ENCODE measurements at places on chromosomes 12 and 14.

GRCh38 chr12:101064721-101065120 is 145.3 kb downstream of the SLC5A8 start:
- no peak for DNase-seq

GRCh38 chr12:104263580-104264358 is 39.8 kb upstream of the EID3 start:
- no peak for DNase-seq

GRCh38 chr12:90679674-90680073 is 275.3 kb downstream of the CCER1 start:
- no peak for DNase-seq

- no peak for DNase-seq
These were observed 27.6 kb downstream of the EVL start for GRCh38 chr14:100092832-100093231.

GRCh38 chr12:108131657-108132126 is 2.6 kb downstream of the WSCD2 start:
- DNase-seq: no peak

DNA sequence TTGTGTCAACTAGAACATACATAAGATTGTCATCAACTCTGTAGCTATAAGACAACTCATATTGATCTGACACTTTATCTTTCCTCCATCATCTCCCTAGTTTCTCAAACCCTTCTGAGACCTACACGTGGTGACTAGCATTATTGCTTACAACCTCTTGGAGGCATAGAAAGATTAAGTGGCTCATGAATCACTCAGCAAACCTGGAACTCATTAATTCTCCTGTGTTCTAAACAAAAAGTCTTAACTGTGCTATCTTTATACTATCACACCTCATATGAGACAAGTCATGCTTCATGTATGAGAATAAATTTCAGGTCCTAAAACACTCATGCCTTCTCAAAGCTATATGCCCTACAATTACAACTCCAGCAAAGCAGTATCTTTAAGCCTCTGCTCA is 408.6 kb upstream of the SYT1 start:
- DNase-seq: no peak

DNA sequence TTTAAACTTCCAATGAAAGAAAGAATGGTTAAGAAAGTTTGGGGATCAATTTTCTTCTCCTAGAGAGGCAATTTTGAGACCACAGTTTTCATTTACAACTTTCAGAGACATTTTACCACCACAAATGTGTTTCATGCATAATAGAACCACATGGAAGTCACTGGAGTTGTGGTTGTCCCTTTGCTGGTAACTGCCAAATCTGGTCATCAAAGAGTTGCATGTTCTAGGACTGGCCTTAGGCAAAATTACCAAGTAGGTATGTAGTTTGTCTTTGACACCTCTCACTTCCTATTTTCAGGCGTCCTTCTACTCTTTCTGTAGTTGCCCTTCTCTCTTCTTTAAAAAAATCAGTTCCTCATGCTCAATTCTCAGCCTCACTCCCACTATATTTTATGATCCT is 54.3 kb upstream of the TMX1 start:
- no peak for DNase-seq

GRCh38 chr12:40168001-40168400 is 56.8 kb upstream of the LRRK2 start:
- no peak for DNase-seq

- DNase-seq: no peak
These were observed 100.8 kb downstream of the ADGRD1 start for GRCh38 chr12:131054345-131055092.

DNA sequence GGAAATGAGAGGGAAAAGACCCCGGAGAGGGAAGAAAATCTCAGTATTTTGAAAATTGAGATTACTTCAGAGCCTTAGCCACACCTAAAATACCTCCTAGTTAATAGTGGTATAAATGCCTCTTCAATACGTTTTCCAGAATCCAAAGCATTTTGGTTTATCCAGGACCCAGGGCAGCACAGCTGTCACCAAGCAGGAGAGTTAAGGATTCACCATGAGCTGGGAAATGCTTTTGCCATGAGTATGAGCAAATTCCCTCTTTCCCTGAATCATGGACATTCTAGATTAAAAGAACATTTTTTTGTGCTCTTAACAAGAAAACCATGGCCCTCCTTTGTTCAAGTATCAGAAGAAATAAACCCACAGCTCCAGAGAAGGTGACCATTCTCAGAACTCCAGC is 21.8 kb upstream of the RTRAF start:
- no peak for DNase-seq

GRCh38 chr12:4107436-4107878 is 166.1 kb upstream of the CCND2 start:
- no peak for DNase-seq

- DNase-seq: no peak
These were observed 116.1 kb downstream of the DUSP6 start for GRCh38 chr12:89236237-89236636.

DNA sequence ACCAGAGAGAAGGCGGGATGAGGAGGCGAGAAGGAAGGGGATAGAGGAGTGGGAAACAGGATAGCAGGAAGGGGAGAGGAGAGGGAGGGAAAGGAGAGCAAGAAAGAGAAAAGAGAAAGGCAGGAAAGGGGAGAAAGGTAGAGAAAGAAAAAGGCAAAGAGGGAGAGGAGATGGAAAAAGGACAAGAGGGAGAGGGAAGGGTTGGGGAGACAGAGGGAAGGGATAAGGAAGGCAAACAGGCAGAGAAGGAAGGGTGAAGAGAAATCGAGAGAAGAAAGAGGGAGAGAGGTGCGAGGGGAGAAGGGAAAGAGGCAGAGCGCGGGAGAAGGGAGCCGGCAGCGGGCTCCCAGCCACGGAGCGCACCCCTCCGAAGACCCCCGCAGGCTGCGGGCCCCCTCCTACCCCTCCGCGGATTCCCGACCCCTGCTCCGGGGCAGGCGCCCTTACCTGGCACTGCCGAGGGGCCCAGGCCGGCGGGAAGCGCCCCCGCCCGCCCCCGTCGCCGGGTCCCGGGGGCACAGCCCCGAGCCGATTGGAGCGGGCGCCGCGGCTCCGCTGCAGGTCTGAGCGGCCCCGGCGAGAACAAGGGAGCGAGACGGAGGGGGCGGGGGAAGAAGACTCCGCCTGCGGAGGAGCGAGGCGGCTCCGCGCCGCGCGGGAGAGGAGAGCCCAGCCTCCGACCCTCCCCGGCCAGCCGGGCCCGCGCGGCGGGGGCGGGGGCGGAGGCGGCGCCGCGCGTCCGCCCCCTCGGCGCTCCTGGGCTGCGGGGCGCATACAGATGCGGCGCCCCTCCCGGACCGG is at the start of gene CDH24:
Gene CDH24 (minus strand): TSS at position 565 of the 801 bp plus-strand sequence. CDS start 1,787 bp downstream, outside the sequence.
- peak; percentile 40 for DNase-seq

GRCh38 chr12:99176871-99177270 is 470.7 kb upstream of the GARIN6 start:
- DNase-seq: no peak

GRCh38 chr14:79992407-79993198 is 218.7 kb downstream of the DIO2 start:
- no peak for DNase-seq

- DNase-seq: no peak
These were observed 12.8 kb downstream of the CYP46A1 start for GRCh38 chr14:99696929-99697328.

DNA sequence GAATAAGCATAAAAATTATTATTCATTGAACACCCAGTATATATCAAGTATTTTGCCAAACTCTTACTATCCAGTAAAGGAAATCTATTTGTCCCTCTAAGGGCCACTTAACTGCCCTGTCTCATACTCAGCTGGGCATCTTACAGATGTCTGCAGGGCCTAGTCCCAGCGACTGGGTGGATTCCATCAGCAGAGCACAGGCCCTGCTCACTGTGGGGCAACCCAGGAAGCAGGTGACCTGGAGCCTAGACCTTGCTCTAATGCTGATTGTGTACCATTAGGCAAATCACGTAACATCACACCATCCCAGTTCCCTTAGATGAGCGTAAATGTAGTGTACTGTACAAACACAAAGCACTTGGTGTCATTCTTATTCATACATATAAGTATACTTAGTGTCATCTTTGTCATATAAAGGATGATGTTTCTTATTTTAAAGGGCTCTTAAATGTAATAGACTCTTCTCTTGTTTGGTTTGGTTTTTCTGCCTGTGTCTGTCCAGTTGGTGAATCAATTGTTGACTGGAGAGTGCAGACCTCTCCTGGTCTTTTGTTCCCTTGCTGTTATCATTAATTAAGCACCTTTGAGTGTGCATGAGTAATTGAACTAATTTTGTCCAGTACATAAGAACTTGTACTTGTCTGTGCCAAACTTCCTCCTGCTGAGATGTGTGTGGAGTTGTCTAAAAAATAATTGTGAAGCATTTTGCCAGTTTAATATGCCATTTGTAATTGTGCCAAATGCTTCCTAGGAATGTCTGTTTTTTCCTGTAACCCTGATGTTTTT is 49.3 kb downstream of the RAB35 start:
- no peak for DNase-seq

- DNase-seq: peak; percentile 51
These were observed 20.2 kb downstream of the P2RX2 start for GRCh38 chr12:132638541-132639408.

- DNase-seq: peak; percentile 70
These were observed 7.9 kb downstream of the SETD1B start for GRCh38 chr12:121811434-121812319.

GRCh38 chr14:69741055-69741454 is 25.9 kb upstream of the SRSF5 start:
- no peak for DNase-seq

- DNase-seq: no peak
These were observed 51.6 kb downstream of the SPTB start for GRCh38 chr14:64828071-64828470.

- peak; percentile 40 for DNase-seq
These were observed 59.2 kb downstream of the RASSF8 start for GRCh38 chr12:26017484-26018211.

DNA sequence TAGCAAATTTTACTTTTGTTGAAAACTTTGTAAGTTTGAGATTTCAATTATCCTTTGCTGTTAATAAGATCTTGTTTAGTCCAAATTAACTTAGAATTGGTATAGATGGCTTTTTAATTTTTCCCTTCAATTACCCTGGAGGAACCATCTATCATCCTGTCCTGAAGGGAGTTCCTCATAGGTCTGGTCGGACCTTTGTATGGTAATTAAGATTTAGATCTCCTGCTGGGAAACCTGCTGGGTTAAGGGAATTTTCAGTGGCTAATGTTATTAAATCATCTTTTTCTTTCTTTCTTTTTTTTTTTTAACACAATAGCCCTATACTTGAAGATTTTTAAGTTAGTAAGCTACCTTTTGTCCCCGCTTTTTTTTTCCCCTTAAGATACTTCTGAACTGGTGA is 63.0 kb upstream of the PRMT8 start:
- DNase-seq: no peak

- DNase-seq: no peak
These were observed 2.6 kb downstream of the CRY1 start for GRCh38 chr12:107090711-107091110.

- DNase-seq: no peak
These were observed 411.7 kb upstream of the FLRT2 start for GRCh38 chr14:85118274-85118673.

DNA sequence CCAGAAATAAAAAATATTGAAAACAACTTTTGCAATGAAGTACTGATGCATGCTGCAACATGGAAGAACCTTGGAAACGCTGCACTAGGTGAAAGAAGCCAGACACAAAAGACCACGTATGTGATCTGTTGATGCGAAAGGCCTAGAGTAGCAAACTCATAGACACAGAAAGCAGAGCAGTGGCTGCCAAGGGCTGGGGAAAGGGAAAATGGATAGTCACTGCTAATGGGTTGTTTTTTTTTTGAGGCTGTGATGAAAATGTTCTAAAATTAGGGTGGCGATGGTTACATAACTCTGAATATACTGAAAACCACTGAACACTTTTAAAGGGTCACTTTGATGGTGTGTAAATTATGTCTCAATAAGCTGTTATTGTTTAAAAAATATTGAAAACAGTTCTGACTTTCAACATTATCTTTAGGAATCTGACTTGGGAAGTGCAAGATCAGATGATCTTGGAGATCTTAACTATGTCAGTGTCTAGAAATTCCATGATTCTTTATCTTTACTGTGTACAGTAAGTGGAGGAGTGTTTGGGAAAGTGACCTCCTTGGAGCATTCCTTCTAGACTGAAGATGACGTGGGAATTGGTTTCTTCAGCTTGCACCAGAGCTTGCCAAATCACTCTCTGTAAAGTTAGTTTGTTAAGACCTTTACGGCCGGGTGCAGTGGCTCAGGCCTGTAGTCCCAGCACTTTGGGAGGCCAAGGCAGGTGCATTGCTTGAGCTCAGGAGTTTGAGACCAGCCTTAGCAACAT is 12.4 kb downstream of the MLXIP start:
- no peak for DNase-seq

DNA sequence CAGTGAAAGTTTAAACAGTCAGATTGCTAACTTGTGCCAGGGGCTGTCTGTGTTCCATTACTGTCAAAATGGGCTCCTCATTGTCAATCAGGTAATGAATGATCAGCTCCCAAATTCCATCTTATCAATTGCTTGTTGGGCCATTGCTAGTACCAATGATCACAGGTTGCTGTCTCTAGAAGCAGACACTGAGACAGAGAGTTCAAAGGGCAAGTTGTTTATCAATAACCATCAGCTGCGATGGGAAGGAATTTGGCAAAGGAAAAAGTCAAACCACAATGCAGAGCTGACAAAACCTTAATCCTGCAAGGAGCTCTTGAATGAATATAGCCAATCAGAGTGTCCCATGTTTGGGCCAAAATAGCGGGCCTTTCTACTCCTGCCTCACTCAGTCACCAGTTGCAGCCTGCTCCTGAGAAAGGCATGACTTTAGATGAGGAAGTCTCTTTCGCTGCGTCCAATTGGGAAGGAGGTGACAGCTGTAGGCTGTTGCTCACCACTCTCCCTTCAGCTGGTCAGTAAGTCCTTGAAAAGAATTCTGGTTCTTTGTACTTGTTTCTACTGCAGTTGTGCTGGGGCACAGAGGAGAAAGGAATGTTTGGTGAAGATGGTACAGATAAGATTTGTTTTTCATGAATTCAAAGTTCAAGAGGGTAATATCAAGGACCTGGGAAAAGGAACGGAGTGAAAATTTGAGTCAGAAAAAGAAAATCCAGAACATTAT is 179.2 kb upstream of the PDE3A start:
- no peak for DNase-seq

GRCh38 chr12:116336542-116337065 is 59.1 kb upstream of the MED13L start:
- no peak for DNase-seq

DNA sequence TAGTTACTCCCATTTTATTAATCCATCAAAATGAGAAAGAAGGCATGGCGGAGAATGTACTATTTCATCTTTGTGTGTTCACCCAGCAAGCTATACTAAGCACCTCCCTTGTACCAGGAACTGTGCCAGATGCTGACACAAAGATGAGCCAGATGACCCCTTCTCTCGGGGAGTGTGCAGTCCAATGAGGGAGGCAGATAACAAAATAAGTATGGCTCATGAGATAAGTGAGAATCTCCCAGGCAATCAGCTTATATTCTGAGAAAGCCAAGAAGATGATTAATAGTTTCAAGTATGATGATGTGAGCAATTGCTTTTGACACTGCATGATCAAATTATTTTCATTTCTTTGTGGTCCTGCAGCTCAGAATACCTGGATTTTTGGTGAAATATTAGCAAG is 1.3 kb upstream of the TMEM233 start:
- no peak for DNase-seq
